Activated CD4-positive, alpha-beta T cell treated with anti-CD3 and anti-CD28 coated beads, Interleukin-2, amount 10 ng/mL, durations not matched to agents 7 days and 5 days (primary cell): ENCODE measurements at places on chromosomes 7 and 10.

- DNase-seq, result no peak
These were observed 718 bp upstream of the FZD1 start for GRCh38 chr7:91263384-91264045.

GRCh38 chr10:30701451-30702173, 72.1 kb upstream of the LYZL2 start:
- DNase-seq, result peak; percentile 76

- DNase-seq, result no peak
These were observed 432.9 kb downstream of the SORCS3 start for GRCh38 chr10:105073999-105074398.

- no peak for DNase-seq
These were observed 25.4 kb downstream of the HECW1 start for GRCh38 chr7:43137811-43138210.

- no peak for DNase-seq
These were observed 49.3 kb upstream of the ZNF716 start for GRCh38 chr7:57400531-57401155.

DNA sequence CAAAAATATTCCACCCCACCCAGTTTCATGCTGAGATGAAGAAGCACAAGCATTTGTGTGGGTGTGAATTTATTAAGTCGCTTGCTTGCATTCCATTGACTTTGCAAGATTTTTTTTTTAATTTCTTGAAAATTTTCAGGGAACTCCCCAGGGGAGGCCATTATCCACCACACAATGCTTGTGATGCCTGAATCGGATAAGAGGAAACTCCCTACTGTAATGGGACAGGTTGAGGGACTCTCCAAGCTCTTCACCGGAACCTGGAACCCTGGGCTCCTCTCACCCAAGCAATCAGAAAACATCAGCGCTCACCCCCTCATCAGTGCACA, 153.6 kb upstream of the ZMIZ1 start:
- DNase-seq, result no peak

DNA sequence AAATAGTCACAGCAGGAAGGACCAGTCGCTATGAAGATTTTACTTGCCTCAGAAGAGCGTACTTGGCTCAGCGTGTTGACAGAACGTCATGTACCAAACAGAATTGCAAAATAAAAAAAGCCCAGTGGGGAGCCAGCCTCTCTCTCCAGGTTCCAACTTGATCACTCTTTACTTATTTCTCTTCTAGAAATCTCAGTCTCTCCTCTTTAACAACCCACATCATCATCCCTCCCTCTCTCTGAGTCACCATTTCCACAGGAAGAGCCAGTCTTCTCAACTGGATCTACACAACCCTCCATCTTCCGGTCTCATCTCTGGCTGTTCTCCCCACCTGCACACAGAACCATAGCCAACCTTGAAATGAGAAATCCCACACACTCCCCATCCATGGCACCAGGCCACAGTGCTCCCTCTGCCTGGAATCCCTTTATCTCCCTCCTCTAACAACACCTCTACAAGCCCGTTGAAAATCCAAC, 718.3 kb downstream of the GRID1 start:
- no peak for DNase-seq

DNA sequence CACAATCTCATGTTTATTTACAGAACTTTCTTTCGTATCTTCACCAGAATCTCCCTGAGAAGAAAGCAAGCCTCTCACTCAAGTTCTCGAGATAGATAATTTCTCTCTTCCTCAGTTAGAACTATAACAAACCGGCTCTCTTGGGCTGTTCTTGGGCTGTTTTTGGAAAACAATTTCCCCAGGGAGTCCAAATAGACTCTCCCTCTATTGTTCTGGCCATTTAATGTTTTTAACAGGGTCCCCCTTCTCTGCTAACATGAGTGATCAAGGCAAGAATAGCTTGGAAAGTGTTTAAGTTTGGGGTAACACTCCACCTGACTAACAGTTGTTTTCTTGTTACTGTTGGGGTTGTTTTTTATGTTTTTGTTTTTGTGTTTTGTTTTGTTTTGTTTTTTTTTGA, 64.8 kb upstream of the UCN3 start:
- DNase-seq, result no peak

GRCh38 chr7:98470485-98471240, 69.8 kb upstream of the BAIAP2L1 start:
- DNase-seq, result peak; percentile 9

DNA sequence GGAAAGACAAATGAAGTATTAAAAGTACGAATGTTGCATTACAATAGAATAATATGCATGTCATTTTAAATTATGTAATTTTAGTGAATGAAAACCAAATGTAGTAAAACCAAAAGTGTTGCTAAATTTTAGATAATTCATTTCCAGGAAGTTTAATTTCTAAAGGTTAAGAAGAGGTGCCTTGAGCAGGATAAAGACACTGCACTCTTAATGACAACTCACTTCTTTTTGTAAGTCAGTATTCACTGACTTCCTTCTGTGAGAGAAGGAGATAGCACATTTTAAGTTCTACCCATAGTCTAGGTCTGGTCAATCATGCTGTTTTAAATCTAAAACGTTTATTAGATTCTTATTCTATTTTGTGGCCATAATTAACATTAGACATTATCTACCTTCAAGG, 160.2 kb downstream of the CRPPA start:
- no peak for DNase-seq

DNA sequence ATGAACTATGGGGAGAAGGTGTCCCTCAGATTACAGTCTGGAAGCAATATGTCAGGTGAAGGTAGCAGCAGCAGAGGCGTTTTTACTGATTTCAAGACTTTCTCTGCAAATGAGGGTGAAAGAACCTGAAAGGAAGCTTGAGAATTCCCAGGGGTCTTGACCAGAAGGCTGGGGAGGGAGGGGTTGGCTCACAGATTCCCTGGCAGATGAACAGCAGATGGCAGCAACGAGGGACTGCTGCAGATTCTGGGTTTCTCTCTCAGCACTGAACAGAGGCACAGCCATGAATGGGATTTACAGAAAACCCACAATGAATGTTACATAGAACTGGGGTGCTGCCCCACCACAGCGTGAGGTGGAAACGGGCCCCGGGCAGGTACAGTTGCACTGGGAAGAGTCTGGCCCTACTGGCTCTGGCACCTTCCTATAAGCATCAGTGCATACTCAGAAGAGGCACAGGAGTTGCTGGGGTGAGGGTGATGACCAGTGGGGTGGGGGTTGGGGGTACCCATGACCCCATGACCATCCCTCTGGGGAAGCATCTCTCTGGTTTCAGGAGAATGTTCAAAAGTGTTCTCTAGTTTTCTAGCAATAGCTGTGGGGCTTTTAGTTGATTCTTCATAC, 317.8 kb downstream of the SH2D4B start:
- no peak for DNase-seq

DNA sequence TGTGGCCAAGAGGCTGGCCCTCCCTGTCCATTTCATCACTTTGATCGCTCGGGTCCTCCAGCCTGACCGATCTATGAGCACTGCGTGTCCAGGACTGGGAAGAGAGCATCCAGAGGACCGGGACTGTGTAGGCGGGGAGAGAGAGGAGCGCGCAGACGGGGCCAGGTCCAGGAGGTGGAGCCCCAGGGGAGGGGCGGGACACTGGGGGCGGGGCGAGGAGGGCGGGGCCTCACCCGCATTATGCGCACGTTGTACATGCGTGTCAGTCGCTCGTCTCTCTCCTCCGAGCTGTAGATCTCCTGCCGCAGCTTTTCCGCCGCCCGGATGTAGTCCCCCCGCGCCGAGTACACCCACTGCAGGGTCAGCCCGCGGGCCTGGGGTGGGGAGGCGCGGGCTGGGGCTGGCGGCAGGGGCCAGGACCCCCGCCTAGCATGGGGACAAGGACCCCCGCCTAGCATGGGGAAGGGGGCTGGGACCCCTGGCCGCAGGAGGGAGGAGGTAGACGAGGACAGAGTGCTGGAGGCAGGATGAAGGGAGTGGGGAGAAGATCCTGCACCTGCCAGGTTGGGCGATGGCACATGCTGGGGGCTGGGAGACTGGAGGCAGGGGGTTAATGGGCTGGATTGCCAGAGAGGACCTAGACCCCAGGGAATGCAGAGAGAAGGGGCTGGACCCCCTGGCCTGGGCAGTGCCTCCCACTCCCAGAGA, 14.3 kb downstream of the MOSPD3 start:
- peak; percentile 90 for DNase-seq

DNA sequence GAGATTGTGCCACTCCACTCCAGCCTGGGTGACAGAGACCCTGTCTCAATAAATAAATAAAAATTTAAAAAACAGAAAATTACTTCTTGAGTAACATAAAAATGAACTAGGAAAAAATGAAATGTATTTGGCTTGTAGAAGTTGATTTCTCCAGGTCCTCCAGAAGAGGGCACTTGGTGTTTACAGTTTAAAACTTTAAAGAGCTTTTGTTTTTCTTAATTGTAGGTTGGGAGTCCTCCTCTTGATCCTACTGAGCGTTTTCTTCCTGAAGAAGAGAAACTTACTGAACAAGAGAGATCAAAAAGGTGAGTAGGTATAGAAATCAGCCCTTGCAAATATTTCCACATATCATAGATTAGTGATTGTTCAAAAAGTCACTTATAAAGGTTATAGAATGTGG, 16.2 kb downstream of the KIFBP start:
- DNase-seq, result peak; percentile 37

DNA sequence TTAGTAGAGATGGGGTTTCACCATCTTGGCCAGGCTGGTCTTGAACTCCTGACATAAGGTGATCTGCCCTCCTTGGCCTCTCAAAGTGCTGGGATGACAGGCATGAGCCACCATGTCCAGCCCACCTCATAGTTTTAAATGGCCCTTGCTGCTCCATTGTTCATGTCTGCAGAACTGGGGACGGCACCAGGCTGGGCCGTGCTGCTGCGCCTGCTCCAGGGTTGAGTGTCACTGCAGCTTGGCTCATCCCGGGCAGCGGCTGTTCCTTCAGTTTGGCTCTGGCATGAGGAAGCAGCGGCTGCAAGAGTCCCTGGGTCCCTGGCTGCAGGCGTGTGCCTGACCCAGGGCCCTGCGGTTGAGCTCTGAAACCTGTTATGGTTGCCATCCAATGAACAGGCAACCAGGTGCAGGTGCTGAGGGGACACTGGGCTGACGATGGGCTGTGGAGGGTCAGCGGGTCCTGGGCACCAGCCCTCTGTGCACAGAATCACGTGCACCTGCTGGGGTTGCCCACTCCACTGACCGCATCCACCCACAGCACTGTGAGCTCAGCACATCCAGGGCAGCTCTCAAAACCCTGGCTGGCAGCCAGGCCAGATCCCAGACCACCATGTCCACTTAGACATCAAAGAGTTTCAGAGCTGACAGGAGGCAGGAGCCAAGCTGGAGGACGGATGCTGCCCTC, 70.2 kb upstream of the PPP2R2D start:
- DNase-seq, result no peak

GRCh38 chr7:75642810-75643486, 95.8 kb downstream of the HIP1 start:
- peak; percentile 73 for DNase-seq

DNA sequence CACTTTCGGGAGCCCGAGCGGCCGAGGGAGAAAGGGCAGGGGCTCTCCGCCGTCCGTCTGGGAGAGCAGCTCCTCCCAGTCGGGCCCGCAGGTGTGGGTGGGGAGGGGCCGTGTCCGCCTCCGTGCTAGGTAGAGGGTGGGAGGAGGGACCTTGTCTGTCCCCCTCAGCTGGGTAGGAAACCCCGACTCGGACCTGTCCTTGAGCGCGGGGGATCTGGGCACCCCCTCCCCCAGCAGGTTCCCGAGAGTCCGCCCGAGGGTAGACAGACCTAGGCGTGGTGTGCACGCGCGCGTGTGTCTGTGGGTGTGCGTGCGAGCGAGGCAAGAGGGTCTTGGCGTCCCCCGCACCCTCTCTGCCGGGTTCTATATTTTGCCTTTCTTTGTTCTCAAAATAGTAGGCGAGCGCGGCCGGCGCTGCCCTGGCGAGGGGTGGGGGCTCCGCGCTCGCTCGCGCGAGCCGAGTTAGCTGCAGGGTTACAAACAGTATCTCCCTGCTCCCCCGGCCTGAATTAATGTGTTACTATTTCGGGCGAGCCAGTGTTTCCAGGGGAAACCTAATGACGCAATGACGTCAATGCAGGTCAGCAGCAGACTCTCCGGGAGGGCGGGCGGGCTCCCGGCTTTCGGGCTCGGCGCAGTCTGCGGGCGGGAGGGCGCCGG, 73.9 kb upstream of the LEP start:
- no peak for DNase-seq

DNA sequence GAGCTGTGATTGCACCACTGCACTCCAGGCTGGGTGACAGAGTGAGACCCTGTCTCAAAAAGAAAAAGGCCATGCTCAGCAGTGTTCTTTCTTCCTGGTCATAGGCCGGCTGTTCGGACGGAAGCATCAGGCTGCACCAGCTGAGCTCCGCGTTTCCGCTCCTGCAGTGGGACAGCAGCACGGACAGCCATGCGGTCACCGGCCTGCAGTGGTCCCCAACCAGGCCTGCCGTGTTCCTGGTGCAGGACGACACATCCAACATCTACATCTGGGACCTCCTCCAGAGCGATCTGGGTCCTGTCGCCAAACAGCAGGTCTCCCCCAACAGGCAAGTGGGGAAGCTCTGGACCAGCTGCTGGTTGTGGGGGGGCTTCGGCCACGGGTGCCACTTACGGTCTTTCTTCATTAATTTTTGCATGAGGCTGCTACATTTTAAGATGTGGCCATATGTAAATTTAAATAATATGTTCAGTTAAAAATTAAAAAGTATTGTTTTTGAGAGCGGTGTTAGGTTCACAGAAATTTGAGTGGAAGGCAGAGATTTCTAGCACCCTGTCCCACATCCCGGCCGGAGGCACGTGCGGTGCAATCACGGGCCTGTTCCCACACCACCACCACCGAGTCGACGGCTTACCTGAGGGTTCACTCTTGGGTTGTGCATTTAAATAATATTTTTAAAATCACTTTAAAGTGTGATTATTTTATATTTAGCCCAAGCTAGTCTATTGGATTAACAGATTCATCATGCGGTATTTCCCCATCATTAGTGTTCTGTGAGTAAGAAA, 85.7 kb downstream of the DYNC2I1 start:
- DNase-seq, result no peak

DNA sequence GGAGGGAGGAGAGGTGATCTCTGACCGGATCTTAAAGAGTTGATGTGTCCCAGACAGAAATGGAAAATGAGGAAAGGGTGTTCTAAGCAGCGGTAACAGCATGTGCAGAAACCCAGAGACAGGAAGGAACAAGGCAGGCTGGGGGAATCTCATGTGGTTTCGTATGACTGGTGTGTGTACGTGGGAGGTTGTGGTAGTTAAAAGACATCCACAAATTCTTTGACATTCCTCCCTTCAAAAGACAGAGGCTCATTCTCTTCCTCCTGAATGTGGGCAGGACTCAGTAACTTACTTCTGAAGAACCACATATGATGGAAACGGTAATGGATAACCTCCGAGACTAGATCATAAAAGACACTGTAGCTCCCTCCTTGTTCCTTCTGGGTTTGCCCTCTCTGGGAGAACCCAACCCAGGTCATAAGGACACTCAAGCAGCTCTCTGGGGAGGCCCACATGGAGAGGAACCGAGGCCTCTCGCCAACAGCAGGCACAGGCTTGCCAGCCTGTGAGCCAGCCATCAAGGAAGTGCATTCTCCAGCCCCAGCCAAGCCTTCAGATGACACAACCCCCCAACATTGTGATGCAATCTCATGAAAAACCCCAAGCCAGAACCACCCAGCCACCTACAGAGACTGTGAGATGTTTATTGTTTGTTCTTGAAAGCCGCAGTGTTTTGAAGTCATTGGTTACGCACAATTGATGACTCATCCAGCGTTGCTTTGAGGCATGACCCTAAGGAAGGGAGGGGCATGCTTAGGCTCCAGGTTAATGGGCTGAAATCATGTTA, 116.0 kb downstream of the SLIT1 start:
- peak; percentile 46 for DNase-seq

- DNase-seq, result no peak
These were observed 86.4 kb downstream of the AUTS2 start for GRCh38 chr7:69684369-69685292.

- no peak for DNase-seq
These were observed 71.2 kb upstream of the INSIG1 start for GRCh38 chr7:155226261-155227003.

GRCh38 chr10:63665670-63666134, 144.5 kb downstream of the REEP3 start:
- no peak for DNase-seq
